ENCODE measurements at places on chromosomes 13 and 19. TPM values are rescaled to one million over a fixed set of nuclear protein-coding genes. Genes with fewer than 3 reads are reported as not detected.

TSHZ3 gene
- polyA plus RNA-seq: 11.9 TPM

RASGRP4 gene
- 0.60 TPM for polyA plus RNA-seq

DENND1C gene
- 39.1 TPM for polyA plus RNA-seq

PLPPR3 gene
- 12.3 TPM for polyA plus RNA-seq

ERF gene
- 50.1 TPM for polyA plus RNA-seq

MAST1 gene
- polyA plus RNA-seq: 0.89 TPM

FEM1A gene
- polyA plus RNA-seq: 1.6 TPM

LYPD4 gene
- polyA plus RNA-seq: not detected

PTGER1 gene
- polyA plus RNA-seq: 4.4 TPM

TNNI3 gene
- polyA plus RNA-seq: 2.9 TPM

SLC35E1 gene
- polyA plus RNA-seq: 40.0 TPM

ANGPTL4 gene
- polyA plus RNA-seq: 2.5 TPM

LGALS7B gene
- 1.4 TPM for polyA plus RNA-seq

RAB3A gene
- polyA plus RNA-seq: 3.4 TPM

SLC5A5 gene
- not detected for polyA plus RNA-seq

Measured in right renal cortex interstitium (tissue), 3 donors.